Fibroblast of lung (primary cell): ENCODE measurements at places on chromosomes 12 and 14.

GRCh38 chr14:43135877-43136411 is 1371.1 kb downstream of the FSCB start:
- no peak for DNase-seq

- DNase-seq, result peak; percentile 62
Measured at GRCh38 chr12:80556566-80556965, 112.5 kb downstream of the PTPRQ start.

DNA sequence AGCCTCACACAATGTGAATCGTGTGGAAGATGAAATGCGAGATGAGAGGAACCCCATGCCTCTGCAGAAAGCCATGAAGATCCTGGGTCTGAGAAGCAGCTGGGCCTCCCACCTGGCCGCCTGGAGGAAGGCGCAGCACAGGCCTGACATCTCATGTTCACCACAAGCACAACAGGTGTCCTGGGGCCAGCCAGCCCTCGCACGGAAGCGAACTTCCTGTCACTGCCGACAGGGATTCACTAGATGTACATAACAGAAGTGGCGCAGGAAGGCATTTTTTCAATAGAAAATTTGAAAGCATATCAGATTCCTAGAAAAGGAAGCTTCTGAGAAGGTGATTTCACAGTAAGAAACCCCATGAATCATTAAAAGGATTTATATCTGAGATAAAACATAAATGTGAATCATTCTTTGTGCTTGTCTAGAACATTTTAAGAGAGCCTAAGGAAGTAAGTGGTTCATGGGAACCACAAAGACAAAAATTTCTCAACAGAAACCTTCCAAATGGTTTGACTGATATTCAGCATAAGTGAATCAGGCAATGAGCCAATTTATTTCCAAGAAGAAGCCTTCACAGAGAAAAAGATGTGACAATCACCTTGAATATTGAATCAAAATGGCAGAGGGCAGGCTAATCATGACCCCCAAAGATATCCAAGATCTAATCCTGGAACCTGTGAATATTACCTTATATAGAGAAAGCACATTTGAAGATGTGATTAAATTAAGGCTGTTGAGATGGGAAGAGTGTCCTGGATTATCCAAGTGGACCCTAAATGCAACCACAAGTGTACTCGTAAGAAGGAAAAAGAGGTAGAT is 311.9 kb downstream of the DUSP6 start:
- peak; percentile 48 for DNase-seq

DNA sequence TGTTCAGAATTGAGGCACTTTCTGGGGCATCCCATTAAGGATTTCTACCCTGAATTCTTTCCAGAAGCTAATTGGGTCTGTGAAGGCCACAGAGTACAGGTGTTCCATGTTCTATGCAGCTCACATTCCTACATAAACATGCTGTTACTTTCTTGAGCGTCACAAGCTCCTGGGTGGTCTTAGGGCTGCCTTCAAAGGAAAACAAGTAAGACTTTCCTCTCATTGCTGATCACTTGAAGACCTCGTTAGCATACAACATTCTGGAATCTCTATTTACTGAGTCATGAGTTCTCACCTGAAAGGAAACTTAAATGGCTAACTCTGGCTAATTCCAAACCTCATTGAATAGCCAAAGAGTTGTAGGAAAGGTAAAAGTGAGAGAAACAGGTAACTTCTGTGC is 63.0 kb upstream of the HMGA2 start:
- DNase-seq, result no peak

DNA sequence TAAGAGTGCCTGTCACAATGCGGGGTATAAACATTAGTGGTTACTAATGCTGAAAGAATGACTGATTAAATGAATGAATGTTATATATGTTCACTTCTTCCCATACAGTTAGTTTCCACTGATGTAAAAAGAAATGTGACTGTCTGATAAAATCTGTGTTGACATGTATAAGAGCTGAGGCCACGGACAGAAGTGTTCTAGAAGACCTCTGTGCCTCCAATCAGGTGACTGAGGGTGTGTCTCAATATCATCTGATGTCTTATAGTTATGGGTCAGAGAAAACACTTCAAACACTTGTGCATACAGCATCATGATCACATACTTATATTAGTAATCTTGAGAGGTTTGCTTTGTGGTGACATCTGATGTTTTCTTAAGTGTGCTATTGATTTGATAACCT is 183.4 kb downstream of the TTC7B start:
- DNase-seq, result no peak

- no peak for DNase-seq
Measured at GRCh38 chr14:73846947-73847346, 4.7 kb upstream of the PTGR2 start.

GRCh38 chr12:70785896-70786295 is 134.6 kb downstream of the PTPRR start:
- DNase-seq, result no peak

GRCh38 chr12:26791301-26791791 is 41.6 kb downstream of the ITPR2 start:
- DNase-seq, result peak; percentile 76

GRCh38 chr12:30874455-30875321 is 51.9 kb upstream of the TSPAN11 start:
- DNase-seq, result no peak

GRCh38 chr14:79516009-79516408 is 695.3 kb downstream of the DIO2 start:
- DNase-seq, result no peak

DNA sequence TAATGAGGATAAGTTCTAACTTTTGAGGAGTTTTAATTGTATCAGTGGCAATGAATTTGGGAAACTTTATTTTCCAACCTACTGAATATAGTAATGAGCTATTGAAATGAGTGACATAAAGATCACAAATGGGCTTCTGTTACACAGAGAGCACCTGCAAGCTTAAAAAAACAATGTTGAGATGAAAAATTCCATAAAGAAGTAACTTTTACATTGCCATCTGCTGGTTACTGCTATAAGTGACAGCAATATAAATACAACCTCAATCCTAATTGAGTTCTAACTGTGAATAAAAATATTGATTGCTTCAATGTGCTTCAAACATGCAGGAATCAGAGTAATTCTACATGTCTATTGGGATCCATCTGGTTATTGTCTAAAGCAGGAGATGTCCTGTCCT is 14.2 kb downstream of the WIF1 start:
- peak; percentile 27 for DNase-seq

DNA sequence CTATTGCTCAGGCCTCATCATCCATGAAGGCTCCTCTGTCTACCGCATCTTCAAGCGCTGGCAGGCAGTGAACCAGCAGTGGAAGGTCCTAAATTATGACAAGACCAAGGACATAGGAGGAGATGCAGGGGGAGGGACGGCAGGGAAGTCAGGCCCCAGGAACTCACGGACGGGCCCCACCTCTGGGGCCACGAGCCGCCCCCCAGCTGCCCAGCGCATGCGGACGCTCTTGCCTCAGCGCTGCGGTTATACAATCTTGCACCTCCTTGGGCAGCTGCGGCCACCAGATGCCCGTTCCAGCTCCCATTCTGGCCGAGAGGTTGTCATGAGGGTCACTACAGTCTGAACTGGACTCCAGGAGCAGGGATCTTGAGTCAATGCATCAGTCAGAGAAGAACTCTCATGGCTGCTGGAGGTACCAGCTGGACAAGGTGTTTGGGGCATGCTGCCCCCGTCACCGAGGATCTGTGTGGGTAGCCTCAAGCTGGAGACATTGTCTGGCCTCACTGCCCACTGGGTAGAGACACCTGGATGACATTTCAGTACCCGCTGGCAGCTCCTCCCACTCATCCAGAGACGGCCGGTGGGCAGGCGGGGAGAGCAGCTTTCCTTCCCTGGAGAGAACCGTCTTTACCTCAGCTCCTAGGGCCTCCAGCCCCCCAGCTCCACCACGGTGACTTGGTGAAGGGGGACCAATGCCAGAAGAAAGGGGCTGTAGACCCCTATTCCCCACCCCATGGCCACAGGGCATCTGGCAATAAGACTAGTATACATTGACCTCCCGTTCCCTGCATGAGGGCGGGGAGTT is 3.9 kb downstream of the MARCHF9 start:
- no peak for DNase-seq

- peak; percentile 82 for DNase-seq
Measured at GRCh38 chr12:78120866-78121560, 290.3 kb downstream of the NAV3 start.

- no peak for DNase-seq
Measured at GRCh38 chr14:91246051-91246852, 1.7 kb upstream of the GPR68 start.

GRCh38 chr14:35406506-35407305 is 2.2 kb upstream of the NFKBIA start:
- DNase-seq, result peak; percentile 81

DNA sequence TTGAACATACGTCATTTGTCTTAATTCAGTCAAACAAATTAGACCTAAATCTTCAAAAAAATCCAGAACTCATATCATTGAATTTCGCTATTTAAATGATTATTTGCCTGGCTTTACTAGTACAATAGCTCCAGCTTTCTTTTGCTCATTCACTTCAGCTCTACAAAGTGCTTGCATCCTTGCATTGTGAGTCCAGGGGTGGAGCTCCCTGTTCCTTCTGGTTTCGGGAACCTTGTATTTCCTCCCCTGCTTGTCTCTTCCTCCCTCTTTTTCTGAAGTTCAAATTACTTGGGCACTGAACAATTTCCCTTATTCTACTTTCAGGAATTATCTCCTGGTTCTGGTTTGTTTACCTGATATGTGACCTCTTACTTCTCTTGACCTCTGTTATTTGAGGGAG is 58.1 kb upstream of the KITLG start:
- DNase-seq, result no peak

DNA sequence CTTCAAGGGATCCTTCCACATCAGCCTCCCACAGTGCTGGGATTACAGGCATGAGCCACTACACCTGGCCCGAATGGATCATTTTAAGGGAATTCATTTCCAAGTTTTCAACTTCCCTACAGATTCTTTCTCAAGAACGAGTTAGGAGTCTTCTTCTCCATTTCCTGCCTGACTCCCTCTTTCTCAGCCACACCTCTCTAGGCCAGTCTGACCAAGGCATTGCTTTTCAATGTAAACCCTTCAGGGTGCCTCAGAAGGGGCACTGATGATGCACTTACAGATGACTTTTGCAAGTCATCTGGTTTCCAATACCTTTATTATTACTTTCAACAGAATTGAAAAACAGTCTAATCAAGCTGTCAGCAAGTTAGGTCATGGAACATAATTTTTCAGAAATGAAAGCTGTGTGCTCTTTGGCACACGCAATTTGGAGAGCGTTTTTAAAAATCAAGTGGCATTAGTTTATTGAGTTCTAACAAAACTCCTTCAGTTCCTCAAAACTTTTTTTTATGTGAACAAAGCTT is 47.2 kb downstream of the SVOP start:
- DNase-seq, result no peak

DNA sequence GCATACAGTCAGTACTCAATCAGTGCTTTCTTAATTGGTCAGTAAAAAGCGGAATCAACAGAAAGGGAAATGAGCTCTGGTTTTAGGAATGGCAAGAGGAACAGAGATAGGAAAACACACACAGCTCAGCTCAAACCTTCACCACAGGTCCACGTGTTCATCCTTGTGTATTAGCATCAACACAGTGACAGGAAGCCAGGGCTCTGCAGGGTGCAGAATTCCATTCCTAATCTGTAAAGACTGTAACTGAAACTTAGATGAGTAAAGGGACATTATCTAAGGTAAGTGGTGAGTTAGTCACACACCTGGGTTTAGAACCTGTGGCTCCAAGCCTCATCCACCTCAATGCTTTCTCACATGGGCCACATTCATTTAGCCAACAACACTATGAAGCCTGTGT is 1242.2 kb upstream of the TMEM132C start:
- no peak for DNase-seq

DNA sequence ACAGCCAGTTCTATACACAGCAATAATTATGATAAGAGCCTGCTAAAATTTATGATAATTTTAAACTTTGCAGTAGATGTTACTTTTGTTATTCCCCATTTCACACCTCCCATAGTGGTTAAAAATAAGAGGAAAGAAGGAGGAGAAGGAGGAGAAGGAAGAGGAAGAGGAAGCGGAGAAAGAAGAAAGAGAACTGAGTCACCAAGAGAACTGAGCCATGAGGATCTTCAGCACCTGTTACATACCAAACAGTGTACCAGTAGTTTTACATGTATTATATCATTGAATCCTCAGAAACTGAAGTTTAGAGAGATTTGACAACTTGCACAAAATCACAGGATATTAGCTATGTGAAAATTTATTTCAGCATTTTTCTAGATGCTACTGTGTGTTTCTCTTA is 3.9 kb downstream of the CD163 start:
- DNase-seq, result no peak

DNA sequence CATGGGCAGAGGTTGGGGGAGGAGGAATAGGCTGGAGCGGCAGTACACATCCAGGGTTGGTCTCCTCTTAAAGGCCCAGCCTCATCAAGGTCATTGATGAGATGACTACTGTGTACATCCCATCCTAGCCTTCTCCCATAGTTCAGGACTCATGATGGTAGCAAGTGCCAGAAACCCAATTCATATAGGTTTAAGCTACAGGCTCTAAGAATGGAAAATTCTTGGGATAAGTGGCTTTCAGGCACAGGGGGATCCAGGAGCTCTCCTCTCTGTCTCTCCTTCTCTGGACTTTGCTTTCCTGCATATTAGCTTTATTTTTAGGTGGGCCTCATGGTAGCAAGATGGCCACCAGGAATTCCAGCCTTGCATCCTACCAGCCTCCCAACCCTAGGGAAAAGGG is 6.3 kb downstream of the SDSL start:
- no peak for DNase-seq

- DNase-seq, result no peak
Measured at GRCh38 chr14:58200846-58201245, 897 bp downstream of the ACTR10 start.

- DNase-seq, result peak; percentile 16
Measured at GRCh38 chr14:85333313-85333712, 196.6 kb upstream of the FLRT2 start.

- DNase-seq, result no peak
Measured at GRCh38 chr12:23569356-23569755, 380.1 kb downstream of the SOX5 start.

DNA sequence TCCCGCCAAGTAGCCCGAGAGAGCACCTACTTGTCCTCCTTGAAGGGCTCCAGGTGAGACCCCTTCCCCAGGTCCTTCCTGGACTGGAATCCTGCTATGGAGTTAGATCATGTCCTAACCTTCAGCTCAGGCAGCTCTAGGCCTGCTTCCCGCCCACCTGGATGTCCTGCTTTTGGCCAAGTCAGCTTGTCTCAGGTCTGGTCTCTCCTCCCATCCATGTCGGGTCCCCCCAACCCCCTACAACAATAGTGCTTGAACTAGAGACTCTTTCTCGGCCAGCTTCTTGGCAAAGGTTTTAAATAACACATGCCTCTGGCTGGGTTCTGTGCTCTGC is 3.6 kb downstream of the NAB2 start:
- DNase-seq, result no peak

GRCh38 chr14:72888636-72889201 is 5.2 kb downstream of the DPF3 start:
- DNase-seq, result peak; percentile 48

DNA sequence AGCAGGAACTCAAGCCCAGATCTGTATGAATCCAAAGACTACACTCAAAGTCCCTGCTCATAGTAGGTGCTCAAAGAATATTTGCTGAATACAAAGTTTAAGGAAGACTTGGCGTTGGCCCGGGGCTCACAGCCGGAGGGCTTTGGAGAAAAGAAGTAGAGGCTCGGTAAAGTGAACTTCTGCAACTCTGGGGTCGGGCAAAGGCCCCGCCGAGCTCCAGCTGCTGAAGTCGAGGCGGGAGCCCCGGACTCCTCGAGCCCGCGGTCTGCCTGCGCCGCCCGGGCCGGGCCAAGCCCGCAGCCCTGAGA is 335 bp downstream of the GCN1 start:
- no peak for DNase-seq
